Stimulated activated naive CD4-positive, alpha-beta T cell (primary cell): ENCODE measurements at places on chromosomes 2 and 18.

- DNase-seq = peak; percentile 79
These were observed at the start of gene TGIF1 for GRCh38 chr18:3450012-3450798. Gene TGIF1 (plus strand): TSS chr18:3450172. CDS start chr18:3450490, 318 bp downstream.

DNA sequence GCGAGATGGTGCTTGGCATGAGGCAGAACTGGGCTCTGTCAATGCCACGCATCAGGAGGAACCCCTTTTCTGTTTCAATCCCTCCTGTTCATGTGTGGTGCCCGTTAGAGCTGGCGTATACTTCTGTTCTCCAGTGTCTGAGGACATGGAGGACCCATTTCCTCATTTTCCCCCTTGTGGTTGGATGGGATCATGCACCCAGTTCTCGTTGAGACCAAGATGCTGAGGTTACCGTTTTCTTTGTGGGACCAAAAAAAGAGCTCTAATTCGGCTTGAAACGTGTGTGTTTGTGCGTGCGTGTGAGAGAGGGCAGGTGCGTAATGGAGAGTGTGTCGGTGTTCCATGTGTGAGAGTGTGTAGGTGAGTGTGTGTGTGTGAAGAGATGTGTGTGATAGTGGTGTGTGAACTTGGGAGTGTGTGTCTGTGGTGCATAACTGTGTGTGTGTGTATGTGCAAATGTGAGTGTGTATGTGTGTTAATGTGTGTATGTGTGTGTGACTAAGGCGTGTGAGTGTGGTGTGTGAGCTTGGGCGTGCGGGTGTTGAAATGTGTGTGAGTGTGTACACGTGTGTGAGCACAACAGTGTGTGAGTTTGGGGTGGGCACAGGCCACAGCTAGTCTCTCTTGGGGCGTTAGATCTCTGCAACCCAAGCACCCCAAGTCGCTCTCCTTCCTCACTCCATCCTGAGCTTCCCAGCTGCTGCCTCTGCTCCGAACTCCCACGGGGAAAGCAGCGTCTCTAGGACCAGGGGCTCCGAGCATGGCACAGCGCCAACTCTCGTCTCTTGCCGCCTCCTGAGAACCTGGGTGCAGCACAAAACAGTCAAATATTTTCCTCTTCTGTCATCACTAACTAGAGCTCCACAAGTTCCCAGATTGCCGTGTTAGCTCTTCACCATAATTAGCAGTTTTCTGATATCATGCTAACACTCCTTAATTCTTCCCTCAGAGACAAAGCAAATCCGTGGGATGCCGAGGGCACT lies 75.8 kb downstream of the LONRF2 start:
- no peak for DNase-seq

DNA sequence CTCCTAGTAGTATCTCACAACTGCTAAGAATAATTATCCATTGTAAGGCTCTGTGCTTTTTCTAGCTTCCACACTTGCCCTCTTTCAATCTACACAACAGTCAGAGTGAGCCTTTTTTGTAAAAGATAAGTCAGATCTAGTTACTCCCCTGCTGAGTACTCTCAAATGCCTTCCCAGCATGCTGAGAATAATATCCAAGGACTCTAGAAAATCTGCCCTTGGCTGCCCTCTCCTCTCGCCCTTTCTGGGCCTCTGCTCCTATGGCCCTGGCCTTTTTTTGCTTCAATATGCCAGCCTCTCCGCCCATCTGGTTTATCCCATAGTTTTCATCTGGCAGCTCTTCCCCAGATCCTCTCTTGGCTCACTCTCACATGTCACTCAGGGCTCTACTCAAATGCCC lies 455.9 kb upstream of the UBE2E3 start:
- DNase-seq = no peak

DNA sequence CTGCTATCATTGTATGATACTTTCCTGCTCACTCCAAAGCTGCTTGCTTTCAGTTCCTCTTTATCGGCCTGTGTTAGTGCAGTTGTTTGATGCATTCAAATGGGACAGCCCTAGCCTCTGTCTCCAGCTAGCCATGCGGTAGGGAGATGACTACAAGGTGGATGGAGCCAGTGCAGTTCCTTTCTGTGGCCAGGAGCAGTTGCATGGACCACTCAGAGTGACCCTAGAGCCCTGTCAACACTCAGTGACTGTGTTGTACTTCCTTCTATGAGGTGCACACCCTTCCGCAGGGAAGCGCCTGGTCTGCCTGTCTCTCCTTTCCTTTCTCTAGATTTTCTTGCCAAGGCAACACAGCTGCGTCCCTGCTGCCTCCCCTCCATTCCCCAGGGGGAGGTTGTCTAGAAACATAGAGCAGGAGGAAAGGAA lies 33.8 kb downstream of the KCNS3 start:
- no peak for DNase-seq

GRCh38 chr2:210460322-210461227 lies 16.0 kb downstream of the LANCL1 start:
- no peak for DNase-seq

GRCh38 chr2:238138331-238139195 lies at the start of gene KLHL30:
Gene KLHL30 (plus strand): TSS chr2:238138668. CDS start chr2:238140755, 2,087 bp downstream.
- no peak for DNase-seq

DNA sequence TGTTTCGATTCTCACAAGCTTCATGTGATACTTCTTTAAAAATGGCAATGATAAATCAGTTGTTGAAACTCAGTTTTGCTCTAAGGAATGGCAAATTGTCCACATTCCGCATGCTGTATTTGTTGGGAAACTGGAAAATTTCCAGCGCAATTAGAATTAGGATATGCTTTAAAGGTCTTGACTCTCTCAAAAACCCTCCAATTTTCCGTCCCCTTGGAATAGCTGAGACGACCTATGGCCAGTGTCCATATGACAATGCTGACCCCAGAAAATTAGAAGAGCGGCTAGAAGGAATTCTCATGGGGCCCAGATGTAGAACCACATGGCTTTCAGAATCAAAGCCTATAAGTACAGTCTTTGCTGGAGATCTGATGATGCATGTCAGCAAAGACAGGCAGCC lies 170.8 kb downstream of the TMEM18 start:
- no peak for DNase-seq
